ENCODE measurements at places on chromosomes 6 and 20. TPM values are rescaled to one million over a fixed set of nuclear protein-coding genes. Genes with fewer than 3 reads are reported as not detected.

The ATP9A gene
- 38.9 TPM for total RNA-seq

DNA sequence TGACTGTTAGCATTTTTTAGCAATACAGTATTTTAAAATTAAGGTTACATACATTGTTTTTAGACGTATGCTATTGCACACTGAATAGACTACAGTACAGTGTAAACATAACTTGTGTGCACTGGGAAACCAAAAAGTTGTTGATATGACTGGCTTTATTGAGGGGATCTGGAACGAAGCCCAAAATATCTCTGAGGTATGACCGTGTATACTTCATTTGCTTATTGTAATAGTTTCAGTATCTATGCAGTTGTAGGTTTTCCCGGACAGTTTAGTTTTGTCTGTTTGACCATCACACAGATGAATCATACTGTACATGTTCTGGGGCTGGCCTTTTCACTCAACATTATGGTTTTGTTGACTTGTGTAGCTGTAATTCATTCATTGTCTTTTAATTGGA lies 6.9 kb upstream of the ZBTB12 start:
- no peak for DNase-seq

- DNase-seq = no peak
These were observed 177.6 kb downstream of the THBS2 start for GRCh38 chr6:169075915-169076654.

The MEI4 gene
- total RNA-seq = 0.44 TPM

The MYL9 gene
- total RNA-seq = 19.7 TPM

- no peak for DNase-seq
These were observed 11.8 kb downstream of the TMEM14B start for GRCh38 chr6:10759312-10759839.

The PLCB4 gene
- 51.4 TPM for total RNA-seq

GRCh38 chr6:46967826-46968349 lies 46.1 kb upstream of the ADGRF5 start:
- no peak for DNase-seq

DNA sequence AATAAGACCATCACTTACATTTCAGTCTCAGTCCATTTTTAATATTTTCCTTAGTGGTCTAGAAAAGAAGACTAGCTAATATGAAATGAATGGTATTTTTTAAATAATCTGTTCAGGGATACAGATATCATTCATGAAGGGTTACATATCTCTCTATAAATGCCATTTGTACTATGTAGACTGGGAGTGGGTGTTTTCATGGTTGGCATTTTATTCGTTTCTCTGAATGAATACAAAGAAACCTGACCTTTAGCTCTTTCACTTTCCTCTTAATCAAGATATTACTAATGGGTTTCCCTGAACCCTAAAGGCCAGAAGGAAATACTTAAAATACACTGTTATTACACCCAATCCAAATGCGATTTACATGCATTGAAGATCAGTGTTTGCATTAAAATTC lies 788.9 kb downstream of the TBC1D32 start:
- DNase-seq = no peak

The SUMO4 gene
- total RNA-seq = 1.8 TPM

The FAM83D gene
- 38.6 TPM for total RNA-seq

DNA sequence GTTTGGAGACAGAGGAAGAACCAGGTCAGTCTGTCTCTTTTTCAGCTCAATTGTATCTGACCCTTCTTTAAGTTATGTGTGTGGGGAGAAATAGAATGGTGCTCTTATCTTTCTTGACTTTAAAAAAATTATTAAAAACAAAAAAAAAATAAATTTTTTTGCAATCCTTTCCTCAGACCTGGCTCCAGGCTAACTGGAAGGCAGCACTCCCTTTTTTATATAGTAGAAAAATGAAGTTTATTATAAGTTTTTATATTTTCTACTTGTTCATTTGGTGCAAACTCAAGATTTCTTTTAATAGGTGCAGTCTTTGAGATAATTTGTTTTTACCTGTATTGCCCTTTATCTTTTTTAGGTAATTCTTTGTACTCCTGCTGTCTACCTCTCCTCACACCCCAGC lies 129.6 kb downstream of the SULF2 start:
- DNase-seq = no peak

- DNase-seq = peak; percentile 30
These were observed 43.1 kb upstream of the TNFAIP3 start for GRCh38 chr6:137823826-137824555.

The ZNF334 gene
- total RNA-seq = 21.4 TPM

The KIAA1755 gene
- 9.5 TPM for total RNA-seq

DNA sequence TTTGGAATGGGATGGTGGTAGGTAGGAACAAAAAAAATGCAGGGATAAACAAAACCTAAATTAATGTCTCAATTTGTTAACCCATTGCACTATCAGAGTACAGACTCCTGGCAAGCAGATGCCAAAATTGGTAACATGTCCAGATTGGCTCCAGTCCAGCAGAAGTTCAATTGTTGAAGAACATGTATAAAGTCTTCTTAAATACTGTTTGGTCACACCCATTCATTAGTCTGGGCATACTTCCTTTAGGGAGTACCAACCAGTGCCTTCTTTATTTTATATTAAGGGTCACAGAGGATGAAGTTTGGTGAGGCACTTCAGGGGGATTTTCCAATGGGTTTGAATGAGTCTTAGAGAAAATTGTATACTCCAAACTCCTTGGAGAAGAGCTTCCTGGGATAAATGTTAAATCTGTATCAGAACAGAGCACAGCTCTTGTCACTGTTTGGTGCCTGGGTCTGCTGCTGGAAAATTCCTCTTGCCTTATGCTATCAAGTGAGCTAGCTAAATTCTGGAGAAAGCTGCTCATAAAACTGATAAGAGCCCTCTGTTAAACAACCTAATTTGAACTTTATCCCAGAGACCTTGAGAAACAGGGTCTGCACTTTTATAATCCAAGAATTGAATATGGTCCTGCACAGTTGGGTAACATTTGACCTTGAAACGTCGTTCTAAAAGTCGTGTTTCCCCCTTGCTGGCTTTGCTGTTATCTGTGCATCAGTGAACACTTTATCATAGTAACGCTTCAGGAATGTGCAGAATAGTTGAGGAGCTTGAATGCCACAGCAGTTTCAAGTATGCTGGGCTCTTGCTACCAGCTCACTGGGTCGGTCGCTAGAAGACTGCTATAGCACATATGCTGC lies 334.1 kb upstream of the CITED2 start:
- no peak for DNase-seq

DNA sequence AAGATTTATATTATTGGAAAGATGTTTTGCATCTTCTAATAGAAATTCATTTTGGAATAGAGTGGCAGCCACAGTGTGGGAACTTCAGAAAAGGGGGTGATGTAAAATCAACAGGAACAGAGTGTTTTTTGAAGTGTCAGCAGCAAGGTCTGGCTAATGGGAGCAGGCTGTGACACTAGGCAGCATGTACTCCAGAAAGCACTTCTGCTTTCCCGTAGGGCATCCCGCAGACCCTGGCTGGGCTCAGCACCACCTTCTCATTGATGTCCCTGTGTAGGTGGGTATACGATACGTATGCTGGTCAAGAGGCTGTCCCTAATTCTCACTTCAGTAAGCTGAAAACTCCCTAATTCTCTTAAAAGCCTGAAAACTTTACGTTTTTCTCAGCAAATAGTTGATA lies 74.7 kb downstream of the EYA4 start:
- no peak for DNase-seq

The BPIFB2 gene
- total RNA-seq = not detected

DNA sequence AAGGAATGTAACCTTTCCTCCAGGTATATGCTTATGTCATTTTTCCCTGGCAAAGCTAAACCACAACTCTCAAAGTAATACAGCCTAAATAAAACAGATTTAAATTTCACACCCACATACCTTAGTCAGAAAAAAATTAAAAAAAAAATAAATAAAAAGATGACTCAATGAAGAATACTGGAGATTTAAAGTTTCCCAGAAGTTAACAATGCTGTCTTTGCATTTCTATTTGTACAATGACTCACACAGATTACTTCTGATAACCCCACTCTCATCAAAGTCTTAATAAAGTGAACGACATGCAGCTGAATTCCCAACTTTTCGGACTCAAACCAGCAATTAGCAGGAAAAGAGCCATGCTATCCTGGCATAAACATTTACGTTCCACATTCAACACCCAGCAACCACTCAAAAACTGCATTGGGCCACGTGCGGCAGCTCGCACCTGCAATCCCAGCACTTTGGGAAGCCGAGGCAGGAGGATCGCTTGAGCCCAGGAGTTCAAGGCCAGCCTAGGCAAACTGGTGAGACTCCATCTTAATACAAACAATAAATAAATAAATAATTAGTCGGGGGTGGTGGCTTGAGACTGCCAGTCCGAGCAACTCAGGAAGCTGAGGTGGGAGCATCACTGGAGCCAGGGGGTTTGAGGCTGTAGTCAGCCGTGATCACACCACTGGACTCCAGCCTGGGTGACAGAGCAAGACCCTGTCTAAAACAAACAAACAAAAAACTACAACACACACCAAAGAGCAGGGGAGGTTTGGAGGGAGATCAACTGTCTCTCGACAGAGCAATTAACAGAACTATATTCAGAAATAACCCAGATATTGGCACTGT lies 130.5 kb downstream of the WDR27 start:
- DNase-seq = no peak

DNA sequence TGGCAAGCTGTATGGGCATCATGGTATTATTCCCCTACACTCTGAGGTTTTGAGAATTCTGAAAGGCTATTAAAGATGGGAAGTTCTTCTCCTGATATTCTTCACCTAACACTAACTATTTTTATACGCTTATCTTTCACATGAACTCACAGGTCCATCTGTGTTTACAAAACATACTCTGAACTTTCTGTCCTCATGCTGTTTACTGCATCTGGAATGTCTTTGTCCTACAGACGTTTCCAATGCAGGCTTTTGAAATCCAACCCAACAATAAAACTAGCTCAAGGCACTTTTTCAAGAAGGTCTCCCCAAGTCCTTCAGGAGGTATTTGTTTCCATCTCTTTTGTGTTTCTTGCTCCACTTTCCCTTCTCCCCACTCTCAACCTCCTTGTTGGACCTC lies 60.5 kb upstream of the MLIP start:
- DNase-seq = no peak

GRCh38 chr6:3229566-3230178 lies 2.2 kb upstream of the TUBB2B start:
- DNase-seq = peak; percentile 45

- no peak for DNase-seq
These were observed 105.3 kb upstream of the TAB2 start for GRCh38 chr6:149212206-149212605.

GRCh38 chr6:89035252-89036101 lies 45.1 kb upstream of the PNRC1 start:
- no peak for DNase-seq

DNA sequence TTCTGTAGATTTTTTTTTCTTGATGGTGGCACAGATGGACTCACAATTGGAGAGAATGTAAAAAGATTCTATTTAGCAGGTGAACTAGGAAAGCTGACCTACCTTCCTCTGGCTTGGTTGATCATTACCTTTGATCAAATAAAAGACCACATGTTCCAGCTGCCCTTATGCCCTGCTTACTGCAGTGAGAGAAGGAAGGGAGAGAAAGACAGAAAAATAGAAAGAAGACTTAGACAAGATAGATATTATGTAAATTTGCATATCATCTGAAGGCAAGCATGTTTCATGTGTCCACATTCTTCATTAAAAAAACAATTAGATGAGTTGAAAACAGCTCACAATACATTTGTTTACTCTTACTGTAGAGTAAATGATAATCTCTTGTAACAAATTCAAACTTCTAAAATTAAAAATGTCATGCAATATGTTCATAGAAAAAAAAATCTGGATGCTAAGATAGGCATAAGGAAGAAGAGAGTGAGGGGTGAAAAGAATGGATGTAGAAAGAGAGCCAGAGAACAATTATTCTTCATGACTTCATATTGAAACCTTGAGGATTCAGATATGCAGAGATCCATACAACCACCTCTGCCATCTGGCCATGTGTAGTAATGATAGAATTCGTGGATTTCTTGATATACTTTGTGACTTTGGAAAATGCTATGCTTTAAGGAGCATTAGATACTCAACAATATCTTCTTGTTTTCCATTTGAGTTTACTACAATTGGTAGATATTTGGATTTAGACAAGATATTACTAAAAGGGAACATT lies 71.7 kb downstream of the RFX6 start:
- no peak for DNase-seq

The FRK gene
- total RNA-seq = 0.11 TPM

The NQO2 gene
- 21.5 TPM for total RNA-seq

- no peak for DNase-seq
These were observed 41.6 kb downstream of the NFATC2 start for GRCh38 chr20:51500936-51501335.

GRCh38 chr6:138261116-138261780 lies 43.0 kb upstream of the PBOV1 start:
- DNase-seq = no peak

- no peak for DNase-seq
These were observed 64.3 kb downstream of the ZFP64 start for GRCh38 chr20:52127309-52127708.

The SLC4A11 gene
- total RNA-seq = 0.55 TPM

The MOXD1 gene
- 83.6 TPM for total RNA-seq
